ENCODE measurements at places on chromosomes 1 and 21. TPM values are rescaled to one million over a fixed set of nuclear protein-coding genes. Genes with fewer than 3 reads are reported as not detected.

DNA sequence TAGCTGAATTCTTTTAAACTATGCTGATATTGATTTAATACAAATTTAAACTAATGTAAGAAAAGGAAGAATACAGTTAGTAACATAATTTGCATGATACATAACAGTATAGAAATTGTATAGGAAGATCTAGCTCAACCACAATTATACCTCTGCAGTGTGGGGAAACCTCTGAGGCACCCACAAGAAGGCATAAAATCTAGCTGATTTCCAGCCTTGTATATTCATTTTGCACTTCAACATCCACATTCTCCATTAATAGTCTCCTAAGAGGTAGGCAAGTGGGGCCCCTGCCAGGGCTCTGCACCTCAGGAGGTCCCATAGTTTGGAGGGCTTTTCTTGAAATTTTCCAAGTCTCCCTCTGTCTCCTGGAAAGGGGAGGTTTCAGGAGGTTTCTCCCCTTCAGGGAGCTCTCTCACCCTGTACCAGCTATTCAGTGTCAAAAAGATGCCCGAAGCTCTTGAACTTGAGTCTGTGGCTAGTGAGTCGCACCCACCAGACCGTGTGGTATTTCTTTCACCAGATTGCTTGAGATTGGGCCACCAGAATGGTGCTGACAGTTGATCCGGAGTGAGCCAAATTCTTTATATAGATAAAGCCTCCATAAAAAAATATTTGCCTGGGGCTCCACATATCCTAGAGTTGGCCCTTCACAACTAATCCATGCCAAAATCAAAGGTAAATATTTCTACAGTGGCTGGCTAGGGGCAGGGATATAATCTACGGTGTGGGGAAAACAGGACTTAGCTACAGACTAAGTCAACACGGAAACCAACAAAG is 108.2 kb downstream of the TIAM1 start:
- DNase-seq: no peak

DNA sequence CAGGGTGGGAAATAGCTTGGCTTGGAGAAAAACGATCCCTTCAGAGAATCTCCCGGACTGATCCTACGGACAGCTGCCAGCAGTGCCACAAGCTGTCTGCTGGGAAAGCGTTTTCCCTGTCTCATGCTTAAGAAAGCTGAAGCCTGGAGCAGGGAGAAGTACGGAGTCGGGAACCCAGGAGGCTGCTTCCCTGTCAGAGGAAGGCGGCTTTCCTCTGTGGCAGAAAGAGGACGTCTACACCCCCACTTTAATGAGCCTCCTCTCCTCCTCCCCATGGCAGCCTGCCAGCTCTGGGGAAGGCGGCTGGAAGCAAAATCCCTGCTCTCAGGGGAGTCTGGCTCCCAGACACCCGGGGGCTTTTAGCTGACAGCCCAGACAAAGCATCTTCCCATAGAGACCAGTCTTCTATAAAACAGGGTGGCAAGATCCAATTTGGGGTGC is 7.3 kb downstream of the KIF21B start:
- no peak for DNase-seq

DNA sequence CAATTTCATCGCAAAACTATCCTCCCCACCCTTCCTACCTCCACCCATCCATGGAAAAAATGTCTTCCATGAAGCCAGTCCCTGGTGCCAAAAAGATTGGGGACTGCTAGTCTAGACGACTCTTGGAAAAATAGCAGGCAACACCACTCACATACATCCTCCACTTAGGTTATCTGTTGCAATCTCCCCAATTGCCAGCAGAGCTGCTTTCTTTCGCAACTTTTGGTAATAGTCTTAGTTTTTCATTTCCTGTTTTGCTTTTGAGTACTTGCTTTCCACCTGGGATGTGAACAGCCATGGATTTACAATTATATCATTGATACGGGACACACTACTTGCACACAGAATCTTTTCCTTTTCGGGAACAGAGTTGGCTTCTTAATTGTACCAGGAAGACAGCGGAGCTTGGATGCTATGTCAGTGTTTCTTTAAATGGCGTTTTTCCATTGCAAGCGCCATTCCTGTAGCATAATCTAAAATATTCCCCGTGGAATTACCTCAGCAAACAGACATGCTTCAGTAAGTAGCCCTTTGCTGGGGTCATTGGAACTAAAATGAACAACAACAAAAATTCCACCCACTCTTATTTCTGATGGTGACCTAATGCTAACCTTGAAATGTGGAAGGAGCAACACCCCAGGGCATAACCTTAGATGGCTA is 183.3 kb upstream of the ADGRL2 start:
- no peak for DNase-seq

DNA sequence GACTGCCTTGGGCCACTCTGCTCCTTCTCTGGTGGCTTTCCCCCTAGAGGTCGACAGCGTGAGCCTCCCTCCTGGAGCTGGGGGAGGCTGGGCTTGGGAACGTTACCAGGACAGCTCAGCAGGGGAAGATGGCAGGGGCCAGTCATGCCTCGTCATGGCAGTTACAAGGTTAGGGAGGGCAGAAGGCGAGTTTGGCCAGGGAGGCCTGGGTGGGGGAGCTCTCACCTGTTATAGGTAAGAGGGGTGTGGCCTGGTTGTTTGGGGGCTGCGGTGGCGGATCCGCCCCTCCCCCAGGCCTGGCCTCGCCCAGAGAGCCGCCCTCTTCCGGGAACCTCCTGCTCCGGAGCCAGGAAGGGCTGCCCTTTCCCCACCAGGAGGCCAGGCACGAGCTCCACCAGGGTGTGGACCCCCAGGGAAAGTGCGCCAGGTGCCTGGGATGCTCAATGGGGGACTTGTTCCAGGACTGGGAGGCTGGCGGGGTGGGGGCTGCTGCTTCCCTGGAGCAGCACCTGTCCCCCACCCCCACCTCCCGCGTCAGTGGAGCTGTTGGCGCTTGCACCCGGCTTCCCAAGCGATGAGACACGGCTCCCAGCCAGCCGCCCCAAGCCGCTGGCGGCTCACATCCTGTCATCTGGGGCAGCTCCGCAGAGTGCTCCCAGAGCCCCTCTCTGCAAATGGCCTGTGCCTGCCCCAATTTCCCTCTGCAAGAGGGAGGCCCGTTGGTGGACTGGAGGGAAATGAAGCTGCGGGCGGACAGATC is 23.6 kb upstream of the PKP1 start:
- DNase-seq: no peak

Gene GUCA2A
- total RNA-seq: not detected

Gene RNASEL
- 7.5 TPM for total RNA-seq

Gene SGIP1
- 48.1 TPM for total RNA-seq

Measured in testis (tissue), 5 donors.